ENCODE measurements at places on chromosomes 5 and 9.
A peak's percentile ranks its signal among the peaks of the same experiment; 100 is the strongest.

- no peak for DNase-seq
Measured at GRCh38 chr5:6328173-6328572, 50.2 kb downstream of the MED10 start.

DNA sequence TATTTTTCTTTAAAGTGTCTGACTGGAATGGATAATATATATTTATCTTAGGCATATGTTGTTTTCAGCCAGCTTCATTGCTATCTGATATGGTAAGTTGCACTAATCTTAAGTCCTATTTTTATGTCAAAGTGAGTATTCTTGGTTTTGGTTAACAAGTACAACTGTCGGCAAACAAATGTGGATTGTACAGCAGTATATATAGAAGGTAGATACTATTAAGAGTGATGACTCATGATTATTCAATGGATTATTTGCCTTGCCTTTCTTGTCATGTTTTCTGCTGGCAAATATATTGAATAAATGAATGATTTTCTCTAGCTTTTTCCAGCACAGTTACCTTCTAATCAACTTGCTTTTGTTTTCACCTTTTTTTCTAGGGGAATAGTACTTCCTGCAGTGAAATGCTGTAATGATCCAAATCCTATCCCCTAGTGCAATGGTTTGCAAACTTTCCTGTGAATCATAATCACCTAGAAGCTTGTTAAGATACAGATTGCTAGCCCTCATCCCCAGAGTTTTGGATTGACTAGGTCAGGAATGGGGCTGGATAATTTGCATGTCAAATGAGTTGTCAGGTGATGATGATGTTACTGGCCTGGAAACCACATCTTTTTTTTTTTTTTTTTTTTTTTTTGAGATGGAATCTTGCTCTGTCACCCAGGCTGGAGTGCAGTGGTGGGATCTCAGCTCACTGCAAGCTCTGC lies 60.8 kb upstream of the ARRDC3 start:
- DNase-seq, result no peak

- peak; percentile 7 for DNase-seq
Measured at GRCh38 chr5:151924564-151925301, at the start of gene GLRA1. Gene GLRA1, minus strand, starts transcription at chr5:151924851. Its CDS starts 302 bp downstream, at chr5:151924549.

DNA sequence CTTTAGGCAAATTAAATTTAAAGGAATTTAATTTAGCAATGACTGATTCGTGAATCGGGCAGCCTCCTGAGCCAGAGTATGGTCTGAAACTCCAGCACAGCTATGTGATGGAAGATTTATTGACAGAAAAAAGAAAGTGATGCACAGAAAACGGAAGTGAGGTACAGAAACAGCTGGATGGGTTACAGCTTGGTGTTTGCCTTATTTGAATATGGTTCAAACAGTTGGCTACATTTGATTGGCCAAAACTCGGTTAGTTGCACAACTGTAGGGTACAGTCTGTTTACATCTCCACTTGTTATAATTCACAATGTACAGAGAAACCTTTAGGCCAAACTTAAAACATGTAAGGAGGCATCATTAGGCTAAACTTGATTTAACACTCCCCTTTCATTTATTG lies 1716.1 kb upstream of the C9orf72 start:
- DNase-seq, result no peak

- peak; percentile 69 for DNase-seq
Measured at GRCh38 chr5:140926443-140927227, 536 bp downstream of the PCDHAC1 start.

DNA sequence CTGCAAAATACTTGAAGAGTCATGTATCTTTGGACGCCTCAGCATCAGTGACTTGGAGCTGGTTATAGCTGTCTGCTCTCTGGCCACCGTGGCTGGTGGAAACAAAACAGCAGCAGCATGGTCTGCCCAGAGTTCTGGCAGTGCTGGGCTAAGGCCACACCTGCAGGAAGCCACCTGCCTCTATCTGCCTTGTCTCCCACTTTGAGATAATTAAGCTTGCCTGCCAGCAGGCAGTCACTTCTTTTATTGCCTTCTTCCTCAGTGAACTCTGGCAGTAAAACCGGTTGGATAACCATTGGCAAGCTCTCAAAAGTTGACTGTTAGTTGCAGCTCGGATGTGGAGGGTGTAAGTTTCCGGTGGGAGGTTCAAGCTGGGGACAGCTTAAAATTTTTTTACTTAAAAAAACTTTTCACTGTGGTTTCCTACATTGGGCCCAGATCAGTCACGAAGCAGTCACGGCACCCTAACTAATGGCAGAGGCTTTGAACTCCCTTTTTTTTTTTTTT lies 4.9 kb downstream of the SMIM3 start:
- DNase-seq, result peak; percentile 32

GRCh38 chr5:124737651-124738050 lies 8.8 kb downstream of the ZNF608 start:
- DNase-seq, result no peak

DNA sequence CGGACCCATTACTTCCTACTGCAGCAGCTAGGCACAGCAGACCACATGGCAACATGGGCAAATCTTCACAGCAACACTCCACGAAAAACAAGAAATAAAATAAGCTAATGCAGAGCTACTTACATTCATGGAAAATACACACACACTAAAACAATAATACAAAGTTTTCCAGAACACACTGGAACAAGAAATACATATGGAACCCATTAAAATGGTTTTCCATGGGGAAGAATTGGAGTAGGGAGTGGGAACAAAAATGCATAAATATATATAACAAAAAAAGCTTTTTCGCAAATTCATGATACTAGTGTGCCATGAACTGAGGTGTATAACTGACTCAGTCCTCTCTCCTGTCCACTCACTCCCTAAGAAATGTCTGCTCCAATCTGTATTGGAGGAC lies 8.3 kb downstream of the ADAMTS12 start:
- no peak for DNase-seq

DNA sequence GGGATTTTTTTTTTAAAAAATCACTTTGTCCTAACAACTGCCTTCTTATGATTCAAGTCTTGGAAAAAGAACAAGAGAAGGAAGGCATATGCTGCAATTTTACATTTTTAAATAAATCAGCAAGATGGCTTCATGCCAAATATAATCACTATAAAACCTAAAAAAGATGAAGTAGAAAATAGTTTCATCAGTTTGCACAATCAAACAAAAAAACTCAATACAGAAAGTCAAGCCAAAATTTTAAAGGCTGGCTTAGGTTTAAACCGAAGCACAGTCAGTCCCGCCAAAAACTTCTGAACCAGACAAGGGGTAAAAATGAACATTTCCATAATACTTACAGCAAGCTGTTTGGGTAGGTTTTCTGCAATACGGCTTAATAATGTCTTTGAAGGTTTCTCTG lies 57.3 kb downstream of the ZFR start:
- no peak for DNase-seq

DNA sequence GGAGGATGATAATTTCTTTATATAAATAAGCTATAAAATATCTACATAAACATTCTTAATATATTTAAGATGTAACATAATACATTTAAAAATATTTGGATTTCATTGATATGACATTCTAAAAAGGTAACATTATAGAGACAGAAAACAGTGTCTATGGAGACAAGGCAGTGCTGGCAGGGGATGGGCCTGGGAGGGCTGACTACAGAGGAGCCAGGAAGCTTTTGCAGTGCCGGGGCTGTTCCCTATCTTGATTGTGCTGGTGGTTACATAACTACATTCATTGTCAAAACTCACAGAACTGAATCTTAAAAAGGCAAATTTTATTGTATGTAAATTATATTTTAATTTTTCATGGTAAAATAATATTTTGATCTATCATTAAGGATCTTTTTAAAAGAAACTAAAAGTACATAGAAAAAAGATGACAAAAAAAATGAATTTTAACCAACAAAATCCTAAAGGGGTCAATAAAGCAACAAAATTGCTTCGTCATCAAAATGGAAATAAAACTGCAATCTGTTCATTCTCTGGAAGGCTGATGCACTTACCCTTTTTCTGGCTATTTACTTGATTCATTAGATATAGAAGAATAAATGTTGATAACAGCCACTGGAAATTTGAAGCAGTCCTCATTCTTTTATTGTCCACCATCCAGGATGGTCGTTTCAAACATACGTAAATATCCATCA lies 26.3 kb downstream of the LIFR start:
- DNase-seq, result no peak

GRCh38 chr5:158970569-158971014 lies 129.1 kb downstream of the EBF1 start:
- no peak for DNase-seq

DNA sequence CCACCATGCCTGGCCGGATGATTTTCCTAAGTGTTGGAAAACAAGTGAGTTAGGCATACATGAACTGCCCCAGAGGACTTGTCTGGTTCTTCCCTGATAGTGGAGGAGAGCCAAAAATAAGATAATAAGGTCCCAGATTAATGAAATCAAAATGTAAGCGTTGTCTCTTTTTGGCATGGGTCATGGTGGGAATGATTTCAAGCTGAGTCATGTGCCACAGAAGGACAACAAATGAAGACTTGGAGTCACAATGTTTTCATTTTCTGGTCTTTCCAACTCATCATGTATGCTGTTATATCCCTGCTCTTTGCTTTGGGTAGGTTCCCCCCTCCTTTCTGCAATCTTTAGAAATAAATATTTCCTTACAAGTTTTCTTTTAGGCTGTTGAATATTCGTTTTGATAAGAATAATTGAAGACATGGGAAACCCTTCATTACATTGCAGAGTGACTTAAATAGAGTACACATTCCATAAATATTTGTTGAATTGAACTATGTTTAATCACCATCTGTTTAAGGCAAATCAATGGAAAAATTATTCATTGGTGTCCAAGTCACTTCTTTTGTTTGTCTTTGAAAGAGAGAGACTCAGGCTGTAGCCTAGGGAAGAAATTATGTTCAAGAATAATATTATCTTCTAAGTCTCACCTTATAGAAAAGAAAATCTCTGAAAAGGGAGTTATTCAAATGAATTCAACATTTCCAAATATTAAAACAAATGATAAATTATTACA lies 196.3 kb downstream of the CSNK1G3 start:
- no peak for DNase-seq

- no peak for DNase-seq
Measured at GRCh38 chr5:65307088-65307487, 174.6 kb downstream of the ADAMTS6 start.

GRCh38 chr5:127878174-127878750 lies 175.1 kb downstream of the CCDC192 start:
- DNase-seq, result peak; percentile 24

GRCh38 chr5:139641116-139642080 lies 6.8 kb upstream of the CXXC5 start:
- no peak for DNase-seq

DNA sequence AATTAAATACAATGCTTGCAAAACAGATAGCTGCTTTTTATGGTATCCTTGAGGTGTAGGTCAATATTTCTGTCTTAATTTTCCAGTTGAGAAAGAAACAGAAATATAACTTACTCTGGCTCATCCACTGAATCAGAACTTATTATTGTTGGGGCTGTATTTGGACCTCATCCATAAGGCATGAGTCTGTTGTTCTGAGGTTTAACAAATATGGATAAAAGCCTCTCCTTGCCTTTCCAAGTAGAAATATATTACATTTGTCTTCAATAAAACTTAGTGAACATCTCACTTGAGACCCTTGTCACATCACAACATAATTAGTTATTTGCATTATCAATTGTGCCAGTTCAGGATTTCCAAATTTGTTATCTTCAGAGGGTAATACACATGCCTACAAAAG lies 525.8 kb downstream of the AGTPBP1 start:
- DNase-seq, result no peak

DNA sequence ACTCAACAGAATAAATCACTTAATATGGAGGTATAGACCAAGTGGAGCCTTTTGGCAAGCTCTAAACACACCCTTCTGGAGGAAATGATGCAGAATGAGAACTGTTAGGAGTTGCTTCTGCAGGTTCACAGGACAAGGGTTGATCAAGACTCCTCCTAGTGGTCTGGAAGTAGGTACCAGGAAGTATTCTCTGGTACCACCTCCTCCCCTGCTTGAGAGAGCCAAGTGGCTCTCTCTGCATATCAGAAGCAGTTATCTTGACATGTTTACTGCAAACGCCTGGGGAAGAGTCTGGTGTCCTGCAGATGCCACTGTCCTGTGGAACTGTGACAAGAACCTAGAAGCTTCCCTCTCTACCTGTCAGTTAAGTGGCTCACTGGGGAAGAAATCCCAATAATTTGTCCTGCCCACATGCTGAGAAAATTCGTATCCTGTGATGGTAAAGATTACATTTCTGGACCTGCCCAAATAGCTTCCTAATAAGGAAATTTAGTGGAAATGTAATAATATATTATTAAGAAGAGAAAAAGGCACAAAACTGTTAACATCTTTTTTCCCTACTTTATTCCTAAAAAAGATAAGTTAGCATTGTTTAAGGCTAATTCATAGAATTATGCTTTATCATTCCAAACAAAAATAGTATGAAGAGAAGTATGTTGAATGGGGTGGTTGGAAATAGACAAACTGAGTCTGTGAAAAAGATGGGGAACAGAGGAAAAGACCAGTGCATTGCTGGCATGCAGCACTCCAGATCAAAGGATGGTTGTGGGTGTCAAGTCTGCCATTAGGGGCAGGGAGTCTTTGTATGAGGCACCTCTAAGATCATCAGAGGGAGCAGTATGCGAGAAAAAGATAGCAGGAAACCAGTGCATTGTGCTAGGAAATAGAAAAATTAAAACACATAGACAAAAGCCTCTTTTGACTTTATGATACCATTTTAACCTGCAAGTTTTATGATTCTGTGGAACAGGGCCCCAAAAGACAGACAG lies 118.8 kb downstream of the CDC42SE2 start:
- no peak for DNase-seq

DNA sequence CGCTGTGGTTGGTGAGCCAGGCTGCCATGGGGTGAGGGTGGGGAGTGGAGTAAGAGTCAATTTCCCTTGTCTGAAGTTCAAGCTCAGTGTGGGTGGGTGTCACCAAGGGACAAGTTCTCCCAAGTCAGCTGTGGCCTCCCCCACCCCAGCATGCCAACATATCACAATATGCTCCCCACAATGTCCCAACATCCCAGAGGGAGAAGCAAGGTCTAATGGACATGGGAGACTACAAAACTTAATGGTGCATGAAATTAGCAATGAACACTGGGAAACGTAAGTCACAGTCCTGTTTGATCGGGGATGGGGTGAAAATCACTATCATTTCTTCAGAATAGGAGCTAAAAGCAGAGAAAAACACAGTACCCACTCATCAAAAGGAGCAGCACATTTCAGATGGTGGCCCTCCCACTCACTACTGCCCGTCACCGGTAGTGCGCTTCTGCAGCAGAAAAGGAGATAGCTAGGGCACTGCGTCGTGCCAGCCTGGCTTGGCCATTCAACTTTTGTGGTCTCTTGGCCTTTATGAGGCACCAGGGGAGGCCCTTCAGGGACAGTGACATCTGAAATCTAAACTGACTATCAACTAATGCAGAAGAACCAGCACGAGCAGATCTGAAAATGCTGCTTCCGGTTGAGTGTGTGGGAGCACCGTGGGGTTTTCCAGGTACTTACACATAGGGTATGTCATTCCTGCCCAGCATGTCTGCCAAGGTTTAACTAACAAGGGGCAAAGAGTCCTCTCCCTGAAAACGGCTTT lies 20.5 kb upstream of the NDFIP1 start:
- no peak for DNase-seq

DNA sequence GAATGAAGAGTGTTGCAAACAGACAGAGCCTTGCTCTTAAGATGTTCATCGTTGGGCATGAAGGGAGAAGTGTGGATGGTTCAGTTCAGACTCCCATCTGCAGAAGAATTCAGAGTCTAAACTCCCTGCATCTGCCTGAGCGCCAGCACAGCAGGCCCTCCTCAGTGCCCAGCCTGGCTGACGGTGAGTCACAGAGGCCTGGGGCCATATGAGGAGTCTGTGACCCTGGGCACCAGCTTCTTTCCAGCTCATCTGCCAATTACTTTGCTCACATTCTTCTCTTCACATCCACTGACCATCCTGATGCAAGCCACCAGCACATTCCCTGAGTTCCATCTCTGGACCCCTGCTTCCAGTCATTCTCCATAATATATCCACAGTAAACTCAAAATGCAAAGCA lies 401.1 kb upstream of the TRPC7 start:
- DNase-seq, result no peak
